ENCODE measurements at places on chromosomes 1 and 21. TPM values are rescaled to one million over a fixed set of nuclear protein-coding genes. Genes with fewer than 3 reads are reported as not detected.

AGT gene
- total RNA-seq = 0.13 TPM

HIVEP3 gene
- total RNA-seq = 3.0 TPM

MUL1 gene
- total RNA-seq = 44.1 TPM

MARK1 gene
- total RNA-seq = 0.32 TPM

SPRR2B gene
- not detected for total RNA-seq

OR10Z1 gene
- total RNA-seq = not detected

Data from A549 treated with Hydrocortisone at 1 μM for 4 hours (cell line).